ENCODE measurements at places on chromosomes 11 and 22. TPM values are rescaled to one million over a fixed set of nuclear protein-coding genes. Genes with fewer than 3 reads are reported as not detected.

- DNase-seq = no peak
Measured at GRCh38 chr11:121909596-121909995, 206.4 kb downstream of the BLID start.

- no peak for DNase-seq
Measured at GRCh38 chr11:57662893-57663292, 5.0 kb upstream of the ZDHHC5 start.

GRCh38 chr22:35835998-35836691 lies 118.5 kb downstream of the APOL5 start:
- peak; percentile 37 for DNase-seq

MYO18B gene
- not detected for total RNA-seq

GRCh38 chr11:69030301-69030700 lies 17.3 kb upstream of the MRGPRF start:
- no peak for DNase-seq

SCGB1D2 gene
- not detected for total RNA-seq

TTC28 gene
- total RNA-seq = 79.5 TPM

RAB6A gene
- total RNA-seq = 390 TPM

APOBEC3A gene
- total RNA-seq = not detected

DNA sequence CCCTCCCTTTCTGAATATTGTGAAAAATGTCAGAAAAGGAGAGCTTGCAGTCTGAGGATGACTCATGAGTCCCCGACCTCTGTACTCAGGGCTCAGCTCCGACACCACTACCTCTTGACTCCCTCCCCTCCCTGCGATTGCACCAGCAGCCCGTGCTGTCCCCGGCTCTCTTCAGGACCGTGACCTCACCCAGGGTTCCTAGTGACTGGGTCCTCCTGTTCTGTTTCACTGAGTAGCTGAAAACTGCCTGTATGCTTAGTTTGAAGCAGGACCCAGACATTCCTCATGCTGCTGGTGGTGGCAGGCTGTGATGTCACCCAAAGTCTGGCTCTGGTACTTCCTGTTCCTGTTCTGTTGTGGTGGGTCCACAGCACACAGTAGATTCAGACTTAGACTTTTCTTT lies 11.7 kb downstream of the PHRF1 start:
- no peak for DNase-seq

GRCh38 chr22:28398355-28398754 lies 281.3 kb downstream of the TTC28 start:
- DNase-seq = no peak
